ENCODE measurements at places on chromosomes 5 and 9.
A peak's percentile ranks its signal among the peaks of the same experiment; 100 is the strongest.

DNA sequence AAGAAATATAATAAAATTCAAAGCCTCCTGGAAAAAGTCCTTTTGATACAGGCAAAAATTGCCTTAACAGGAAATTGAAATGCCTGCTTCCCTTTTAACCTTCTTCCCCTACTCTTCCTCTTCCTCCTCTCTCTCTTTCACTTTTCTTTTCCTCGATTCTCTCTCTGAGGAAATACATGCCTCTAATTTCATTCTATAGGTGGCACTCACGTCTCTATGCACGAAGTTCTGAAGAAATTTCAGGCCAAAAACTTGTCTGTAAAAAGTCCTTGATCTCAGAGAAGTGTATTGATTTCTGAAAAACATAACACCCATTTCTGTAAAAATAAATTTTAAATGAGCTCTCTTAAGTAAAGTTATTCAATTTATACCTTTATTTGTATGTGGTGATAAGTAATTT, 371.7 kb upstream of the IRX4 start:
- DNase-seq, result no peak

- no peak for DNase-seq
Measured at GRCh38 chr5:141608046-141608445, 10.8 kb downstream of the DIAPH1 start.

- peak; percentile 46 for DNase-seq
Measured at GRCh38 chr9:22446589-22446949, at the start of gene DMRTA1. Gene DMRTA1, plus strand, starts transcription at chr9:22446824. Its CDS starts 242 bp downstream, at chr9:22447066.

- peak; percentile 73 for DNase-seq
Measured at GRCh38 chr5:172640822-172641358, at the start of gene NEURL1B. Gene NEURL1B, plus strand, starts transcription at chr5:172641263. Its CDS starts 144 bp downstream, at chr5:172641407.

DNA sequence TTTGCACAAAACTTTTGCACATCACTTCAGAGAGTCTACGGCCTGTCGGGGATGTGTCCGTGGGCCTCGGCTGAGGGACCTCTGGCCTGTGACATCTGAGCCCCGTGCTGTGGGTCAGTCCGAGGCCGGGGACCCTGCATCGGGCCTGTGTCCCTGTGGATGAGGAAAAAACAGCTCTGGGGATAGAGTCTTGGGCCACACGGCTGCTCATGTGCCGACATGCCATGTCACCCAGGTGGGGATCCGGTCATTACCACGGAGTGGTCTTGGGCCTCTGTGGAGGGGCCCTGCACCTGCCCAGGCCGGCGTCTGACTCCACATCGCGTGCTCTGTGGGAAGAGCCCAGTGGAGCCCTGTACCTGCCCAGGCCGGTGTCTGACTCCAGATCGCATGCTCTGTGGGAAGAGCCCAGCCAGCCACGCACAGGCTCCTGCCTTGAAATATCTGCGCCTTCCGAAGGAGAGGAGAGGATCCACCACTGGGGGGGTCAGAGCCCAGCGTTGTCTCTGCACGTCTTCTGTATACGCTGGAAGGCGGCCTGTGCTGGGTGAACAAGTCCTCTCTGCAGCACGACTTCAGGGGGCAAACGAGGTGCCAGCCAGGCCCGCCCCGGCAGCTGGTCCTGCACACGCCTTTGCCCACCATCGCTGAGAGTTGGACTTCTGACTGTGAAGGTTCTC, 27.5 kb upstream of the IRX4 start:
- no peak for DNase-seq

DNA sequence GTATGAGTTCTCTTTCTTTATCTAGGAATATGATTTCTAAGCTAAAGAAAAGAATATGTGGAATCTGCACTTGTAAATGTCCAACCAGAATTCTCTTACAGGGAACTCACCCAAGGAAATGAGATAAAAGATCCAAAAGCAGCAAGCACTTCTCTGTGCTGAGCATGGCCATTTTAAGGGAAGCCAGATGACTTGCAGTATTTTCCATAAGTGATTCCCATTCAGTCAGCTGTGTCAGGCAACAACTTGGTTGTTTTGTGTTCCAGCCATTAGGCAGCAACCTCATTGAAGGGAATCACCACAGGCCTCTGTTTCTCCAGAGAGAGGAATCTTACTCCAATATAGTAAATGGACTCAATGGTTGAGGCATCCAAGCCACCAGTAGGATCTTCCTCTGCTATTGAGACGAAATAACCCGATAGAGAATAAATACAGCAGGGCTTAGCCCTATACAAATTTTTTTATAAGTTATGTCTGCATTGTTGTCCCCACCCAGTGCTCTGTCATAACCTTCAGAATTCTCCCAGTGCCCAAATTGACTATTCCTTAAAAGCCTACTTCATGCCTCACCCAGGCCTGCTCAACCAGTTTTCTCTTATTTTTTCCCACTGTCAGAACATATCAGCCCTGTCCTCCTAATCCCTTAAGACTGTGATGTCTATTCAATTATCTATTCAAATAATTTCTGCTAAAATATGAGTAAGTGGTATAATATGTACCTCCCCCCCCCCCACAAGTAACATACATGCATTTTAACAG, 236.6 kb downstream of the PJA2 start:
- DNase-seq, result no peak

DNA sequence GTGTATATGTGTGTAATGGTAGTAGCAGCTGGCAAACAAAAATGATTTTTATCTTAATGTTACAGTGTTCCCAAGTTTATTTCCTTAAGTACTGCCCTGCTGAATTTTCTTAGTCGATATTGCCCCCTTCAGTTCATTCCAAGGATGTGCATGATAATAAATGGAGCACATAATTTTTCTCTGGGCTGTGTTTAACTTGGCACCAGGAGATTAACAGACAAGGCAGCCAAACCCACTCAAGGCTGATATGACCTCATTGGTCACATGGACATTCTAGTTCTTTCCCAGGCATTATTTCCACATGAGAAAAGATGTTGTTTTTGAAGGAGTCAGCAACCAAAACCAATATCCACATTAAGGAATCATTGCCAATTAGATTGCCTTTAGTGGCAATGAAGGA, 61.8 kb downstream of the COX7C start:
- DNase-seq, result peak; percentile 82

DNA sequence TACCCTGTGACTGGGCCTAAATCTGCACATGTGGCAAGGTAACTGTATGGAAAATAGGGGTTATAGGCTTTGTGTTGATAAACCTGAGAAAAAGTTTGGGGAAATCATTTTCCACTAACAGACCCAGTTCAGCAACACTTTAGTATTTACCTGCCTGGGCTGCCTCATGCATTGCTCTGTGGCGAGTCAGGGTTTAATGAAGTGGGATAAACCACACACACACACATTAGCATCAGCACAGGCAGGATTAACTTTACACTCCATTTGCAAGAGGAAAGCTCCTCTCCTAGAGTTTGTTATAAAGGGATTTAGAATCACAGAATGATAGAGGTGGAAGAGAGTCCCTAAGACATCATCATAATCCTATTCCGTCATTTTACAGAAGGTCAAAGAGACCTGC, 20.0 kb upstream of the ZCCHC7 start:
- DNase-seq, result no peak

- DNase-seq, result no peak
Measured at GRCh38 chr5:115685490-115685889, 59.7 kb upstream of the TMED7 start.

DNA sequence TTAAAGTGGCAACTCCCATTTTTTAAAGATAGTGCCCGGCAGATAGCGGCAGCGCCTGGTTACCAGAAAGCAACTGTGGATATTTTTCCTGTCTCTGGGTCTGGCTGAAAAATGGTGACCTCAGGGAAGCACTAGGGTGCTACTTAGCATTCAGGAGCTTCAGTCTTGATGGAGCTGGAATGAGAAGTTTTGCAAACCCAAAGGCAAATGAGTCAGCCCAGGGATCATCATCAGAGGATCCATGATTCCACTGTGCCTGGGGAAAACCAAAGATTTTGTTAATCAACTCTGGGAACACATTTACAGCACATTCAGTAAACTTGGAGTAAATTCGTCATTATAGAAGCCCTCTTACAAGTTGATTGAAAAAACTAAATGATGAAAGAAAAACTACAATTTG, 26.7 kb downstream of the F2R start:
- peak; percentile 18 for DNase-seq

DNA sequence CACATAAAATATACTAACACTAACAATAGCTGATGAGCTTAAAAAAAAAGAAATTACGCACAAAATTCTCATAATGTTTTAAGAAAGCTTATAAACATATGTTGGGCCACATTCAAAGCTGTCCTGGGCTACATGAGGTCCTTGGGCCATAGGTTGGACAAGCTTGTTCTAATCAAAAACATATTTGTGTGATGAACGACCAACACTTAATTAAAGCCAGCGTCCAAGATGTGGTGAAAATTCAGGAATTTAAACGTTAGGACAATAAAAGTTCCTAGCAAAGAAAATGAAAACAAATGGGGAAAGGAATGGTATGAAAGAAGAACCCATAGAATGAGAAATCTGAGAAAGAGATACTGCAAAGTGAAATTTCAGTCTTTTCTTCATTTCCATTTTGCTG, 429.6 kb upstream of the DMAC1 start:
- no peak for DNase-seq

DNA sequence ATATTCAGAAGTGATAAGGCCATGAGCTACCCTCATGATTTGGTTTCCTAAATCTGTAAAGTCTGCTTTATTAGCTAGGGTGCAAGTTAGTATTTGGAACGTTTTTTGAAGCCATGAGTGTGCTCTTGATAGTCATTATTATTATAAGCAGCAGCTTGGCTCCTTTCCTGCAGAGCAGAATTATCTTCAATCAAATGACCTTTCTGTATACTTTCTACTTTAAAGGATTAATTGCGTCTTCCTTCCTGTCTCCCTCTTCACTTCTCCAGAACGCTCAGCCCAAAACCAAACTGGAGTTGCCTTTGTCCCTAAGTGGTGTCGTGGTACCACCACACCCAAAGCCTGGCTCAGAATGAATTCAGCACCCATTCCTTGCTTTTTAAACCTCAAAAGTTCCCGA, 211.3 kb downstream of the ARHGAP26 start:
- DNase-seq, result no peak

DNA sequence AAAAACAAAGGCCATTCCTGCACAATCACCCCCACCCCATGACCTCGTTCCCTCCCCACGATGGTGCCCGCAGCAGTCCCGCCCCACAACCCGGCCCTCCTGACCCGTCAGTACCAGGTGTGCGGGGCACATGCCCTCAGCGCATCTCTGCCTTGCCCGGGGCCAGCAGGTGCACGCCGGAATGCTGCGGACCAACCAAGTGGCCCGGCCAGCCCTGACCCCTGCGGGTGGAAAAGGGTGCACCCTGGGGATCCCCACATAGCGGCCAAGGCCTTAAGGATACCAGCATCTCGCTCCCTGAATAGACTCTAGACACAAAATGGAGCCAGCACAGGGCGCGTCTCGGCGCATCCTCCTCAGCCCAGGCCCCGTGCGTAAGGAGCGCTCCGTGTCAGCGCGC, 6.0 kb downstream of the SFXN1 start:
- no peak for DNase-seq

DNA sequence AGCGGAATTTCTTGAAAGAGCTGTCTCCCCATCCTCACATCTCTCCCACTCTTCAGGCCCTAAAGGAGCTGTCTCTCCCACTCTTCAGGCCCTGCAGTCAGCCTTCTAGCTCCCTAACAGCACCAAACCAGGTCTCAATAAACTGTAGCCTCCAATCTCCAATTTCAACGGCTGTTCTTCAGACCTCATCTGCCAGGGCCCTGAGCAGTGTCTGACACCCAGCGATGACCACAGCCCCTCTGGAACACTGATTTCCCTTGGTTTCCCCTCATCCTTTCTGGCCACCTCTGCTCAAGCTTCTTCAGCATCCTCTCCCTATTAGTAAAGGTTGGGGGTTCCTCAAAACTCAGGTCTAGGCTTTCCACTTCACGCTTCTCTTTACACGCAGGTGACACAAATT, 1.6 kb upstream of the P4HA2 start:
- DNase-seq, result no peak

DNA sequence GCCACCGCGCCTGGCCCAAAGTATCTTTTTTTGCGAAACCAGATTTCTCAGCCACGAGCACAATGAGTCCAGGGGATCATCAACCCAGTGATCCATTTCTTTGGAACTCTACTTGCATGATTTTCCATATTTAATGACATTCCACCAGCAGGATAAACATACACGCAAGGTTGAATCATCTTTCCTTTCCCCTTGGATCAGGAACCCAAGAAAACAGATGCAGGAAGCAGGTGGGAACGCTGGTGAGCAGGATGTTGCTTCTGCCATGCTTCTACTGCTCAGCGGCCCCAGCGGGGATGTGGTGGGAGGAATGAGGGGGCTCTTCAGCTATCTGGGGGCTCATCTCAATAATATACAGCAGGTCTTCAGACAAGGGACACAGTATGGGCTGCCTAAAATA, 118.2 kb downstream of the SEC61B start:
- peak; percentile 68 for DNase-seq

DNA sequence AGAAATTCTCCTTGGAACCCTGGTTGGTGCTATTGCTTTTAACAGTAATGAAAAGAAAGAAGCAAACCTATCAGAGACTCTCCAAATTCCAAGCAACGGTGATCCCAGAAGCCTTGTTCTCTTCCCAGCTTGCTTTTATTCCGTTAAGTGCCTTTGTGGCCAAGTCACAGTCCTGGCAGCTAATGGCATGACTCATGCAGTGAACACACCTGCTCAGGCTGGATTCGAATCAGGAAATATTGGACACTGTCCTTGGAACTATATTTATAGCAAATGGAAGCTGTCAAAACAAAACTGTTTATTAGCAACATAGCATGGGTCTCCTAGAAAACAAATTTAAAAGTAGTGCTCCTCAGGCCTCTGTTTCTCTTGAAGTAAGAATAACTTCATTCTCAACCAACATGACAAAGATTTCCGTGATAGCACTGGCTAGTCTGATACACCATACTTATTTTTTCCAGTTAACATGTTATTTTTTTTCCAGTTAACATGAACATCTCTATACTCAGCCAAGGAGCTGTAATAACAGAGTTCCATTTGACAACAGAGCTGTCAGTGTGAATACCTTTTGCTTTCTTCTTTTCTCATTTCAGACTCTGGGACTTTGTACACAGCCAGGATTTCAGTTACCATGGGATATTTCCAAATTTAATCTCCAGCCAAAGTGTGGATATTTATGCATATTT, 502.4 kb downstream of the GADD45G start:
- no peak for DNase-seq

DNA sequence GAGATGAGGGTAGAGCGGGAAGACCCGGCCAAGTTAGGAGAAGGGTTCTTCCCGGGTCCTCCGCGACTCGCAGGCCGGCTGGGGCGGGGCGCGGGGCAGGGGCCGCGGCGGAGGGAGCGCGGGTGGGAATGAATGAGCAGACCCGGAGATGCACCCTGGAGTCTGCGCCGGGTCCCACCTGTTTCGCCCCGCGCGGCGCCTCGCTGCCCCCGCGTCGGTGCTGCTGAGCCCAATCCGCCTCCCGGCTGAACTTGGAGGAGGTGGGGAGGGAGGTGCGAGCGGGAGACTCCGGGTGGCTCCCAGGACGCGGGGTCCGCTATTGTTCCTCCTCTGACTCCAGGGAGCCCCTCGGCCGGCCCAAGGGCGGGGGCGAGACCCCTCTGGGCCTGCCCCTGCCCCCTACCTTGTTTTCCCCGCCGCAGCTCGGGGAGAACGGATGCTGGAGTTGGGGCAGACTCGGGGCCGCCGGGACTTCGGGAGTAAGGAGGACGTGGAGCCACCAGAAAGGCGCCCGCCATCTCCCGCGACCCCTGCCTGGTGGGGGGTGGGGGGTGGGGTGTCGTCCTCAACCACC, 659 bp downstream of the RAI14 start:
- DNase-seq, result no peak

GRCh38 chr9:100686420-100686819, 108.5 kb downstream of the CAVIN4 start:
- no peak for DNase-seq

GRCh38 chr9:78967596-78968217, 604.1 kb upstream of the TLE4 start:
- peak; percentile 40 for DNase-seq

- DNase-seq, result no peak
Measured at GRCh38 chr9:14301583-14302021, 12.3 kb downstream of the NFIB start.
